ENCODE measurements at places on chromosomes 12 and 14.

DNA sequence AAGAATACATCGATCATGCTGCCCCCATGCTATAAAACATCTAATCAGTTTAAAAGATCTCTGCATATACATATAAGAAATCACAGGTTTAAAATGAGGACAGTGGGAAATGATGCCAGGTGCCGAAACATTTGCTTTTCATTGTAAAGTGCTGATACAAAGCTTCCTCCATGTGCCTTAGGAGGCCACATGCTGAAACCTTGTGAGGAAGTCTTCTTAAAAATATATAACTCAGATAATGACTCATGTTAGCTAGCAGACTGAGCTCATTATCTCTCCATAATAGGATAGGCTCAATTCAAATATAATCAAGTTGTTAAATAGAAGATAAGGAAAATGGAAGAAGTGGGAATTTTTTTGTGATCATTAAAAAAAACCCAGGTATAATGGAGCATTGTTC, 65.9 kb downstream of the RFX4 start:
- DNase-seq, result no peak

DNA sequence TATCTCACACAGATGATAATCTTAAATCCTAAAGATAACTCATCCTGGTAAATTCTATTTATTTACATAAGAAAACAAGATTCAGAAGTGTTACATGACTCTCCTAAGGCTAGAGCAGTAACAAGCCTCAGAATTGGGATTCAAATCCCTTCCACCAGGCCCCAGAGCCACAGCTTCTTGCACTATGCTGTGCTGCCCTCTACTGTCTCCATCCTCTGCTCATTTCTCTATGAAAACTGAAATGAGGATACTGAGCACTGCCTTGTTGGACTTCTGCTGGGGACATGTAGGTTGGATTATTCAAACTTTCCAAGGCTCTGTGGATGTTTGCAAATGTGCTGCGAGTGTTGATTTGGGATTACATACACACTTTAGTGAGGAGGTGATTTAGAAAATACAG, 23.5 kb upstream of the C12orf50 start:
- no peak for DNase-seq

- no peak for DNase-seq
These were observed 43.3 kb upstream of the MED13L start for GRCh38 chr12:116320791-116321217.

- DNase-seq, result no peak
These were observed 6.2 kb upstream of the WDR89 start for GRCh38 chr14:63647696-63648410.

- DNase-seq, result no peak
These were observed 89.5 kb downstream of the ALX1 start for GRCh38 chr12:85369365-85370154.

DNA sequence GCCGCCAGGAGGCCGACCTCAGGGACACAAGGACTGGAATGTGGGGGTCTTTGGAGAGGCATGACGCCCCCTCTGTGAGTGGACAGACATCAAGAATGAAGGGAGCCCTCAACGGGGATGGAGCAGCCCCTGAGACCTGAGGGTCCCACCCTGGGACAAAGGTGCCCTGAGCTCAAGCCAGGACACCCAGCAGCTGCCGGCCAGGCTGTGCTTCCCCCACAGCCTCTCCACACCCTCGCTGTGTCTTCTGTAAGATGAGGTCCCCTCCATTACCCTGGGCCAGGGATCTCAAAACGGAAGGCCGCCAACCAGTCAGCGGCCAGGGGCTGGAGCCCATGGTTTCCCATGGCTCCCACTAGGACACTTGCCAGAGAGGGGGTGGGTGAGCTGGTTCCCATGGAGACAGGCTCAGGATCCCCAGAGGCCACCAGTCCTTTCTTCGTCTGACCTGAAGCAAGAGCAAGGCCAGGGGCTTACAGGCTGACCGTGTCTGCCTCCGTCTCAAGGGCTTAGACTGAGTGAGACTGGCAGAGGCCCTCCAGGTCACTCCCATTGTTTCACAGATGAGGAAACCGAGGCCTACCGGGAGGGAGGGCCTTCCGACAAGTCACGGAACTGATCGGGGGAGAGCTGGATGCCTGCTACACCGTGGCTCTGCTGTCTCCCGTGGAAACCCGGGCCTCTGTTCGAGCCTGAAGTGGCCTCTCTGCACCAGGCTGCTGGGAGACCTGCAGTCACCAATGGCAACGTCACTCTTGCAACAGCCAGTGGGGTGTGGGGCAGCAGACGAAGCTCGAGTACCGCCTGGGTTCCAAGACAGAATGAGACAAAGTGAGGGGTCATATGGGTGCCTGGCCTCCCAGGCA, 91.7 kb upstream of the DIO3 start:
- no peak for DNase-seq

DNA sequence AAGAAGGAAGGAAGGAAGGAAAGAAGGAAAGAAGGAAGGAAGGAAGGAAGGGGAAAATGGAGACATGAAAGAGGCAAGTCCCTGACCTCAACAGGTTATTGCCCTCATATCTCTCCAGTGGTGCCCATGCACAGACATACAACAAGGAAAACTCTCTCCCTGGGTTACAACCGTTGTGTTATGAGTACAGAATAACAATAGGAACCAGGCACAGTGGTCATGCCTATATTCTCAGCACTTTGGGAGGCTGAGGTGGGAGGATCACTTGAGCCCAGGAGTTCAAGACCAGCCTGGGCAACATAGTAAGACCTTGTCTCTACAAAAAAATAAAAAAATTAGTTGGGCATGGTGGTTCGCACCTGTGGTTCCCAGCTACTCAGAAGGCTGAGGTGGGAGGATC, 139.4 kb upstream of the HMGA2 start:
- DNase-seq, result no peak

- no peak for DNase-seq
These were observed 48.3 kb downstream of the SPATS2 start for GRCh38 chr12:49415521-49415970.

DNA sequence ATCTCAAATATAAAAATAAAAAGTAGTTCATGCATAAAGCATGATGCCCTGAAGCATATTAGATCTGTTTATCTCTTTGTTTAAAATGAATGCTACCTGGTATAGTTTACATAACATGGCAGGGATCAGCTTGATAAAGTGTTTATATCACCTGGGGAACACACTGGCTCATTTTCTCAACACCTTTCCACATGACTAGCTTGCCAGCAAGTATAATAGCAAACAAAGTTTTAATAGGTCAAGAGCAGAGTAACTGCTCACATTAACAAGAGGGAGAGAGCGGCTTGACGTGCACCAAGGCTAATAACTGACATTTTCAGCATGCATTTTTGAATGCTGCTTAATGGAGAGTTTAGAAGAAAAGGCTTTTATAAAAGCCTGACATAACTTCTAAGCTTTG, 246.4 kb downstream of the EGLN3 start:
- no peak for DNase-seq

DNA sequence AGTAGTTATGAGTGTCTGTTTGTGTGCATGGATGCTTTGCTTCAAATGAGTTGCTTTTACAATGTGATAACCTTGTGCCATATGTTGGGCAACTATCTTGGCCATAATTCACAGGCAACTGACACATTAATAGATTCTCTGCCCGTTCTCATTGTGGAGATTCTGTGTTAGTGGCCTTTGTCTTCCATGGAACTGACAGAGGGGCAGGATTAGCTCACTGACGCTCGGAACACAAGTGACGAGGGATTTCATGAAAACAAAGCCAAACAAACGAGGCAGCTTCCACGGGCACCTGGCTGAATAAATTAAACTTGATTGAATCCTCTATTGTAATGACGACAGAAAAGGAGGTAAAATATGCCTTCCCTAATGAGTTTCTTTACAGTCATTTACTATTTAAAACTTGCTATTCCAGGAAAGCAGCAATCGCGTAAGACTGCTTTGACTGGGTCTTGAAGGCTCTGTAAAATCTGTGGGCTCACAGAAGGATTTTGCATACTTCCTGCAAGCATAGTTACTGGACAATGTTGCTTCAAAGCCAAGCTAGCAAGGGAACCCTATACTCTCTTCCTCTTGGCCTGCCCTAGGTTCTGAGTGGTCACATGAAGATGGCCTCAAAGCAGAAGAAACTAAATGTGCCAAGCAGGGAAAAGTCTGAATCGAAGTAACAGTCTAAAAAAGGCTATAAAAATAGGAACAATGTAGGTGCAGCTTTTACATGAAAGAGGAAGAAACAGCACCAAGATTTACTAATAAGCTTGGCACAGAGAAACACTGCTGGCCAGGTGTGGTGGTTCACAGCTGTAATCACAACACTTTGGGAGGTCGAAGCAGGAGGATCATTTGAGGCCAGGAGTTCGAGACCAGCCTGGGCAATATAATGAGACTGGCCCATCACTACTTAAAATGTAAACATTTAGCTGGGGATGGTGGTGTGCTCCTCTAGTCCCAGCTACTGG, 28.1 kb upstream of the SINHCAF start:
- no peak for DNase-seq

GRCh38 chr14:75513911-75514672, 8.2 kb upstream of the BATF start:
- DNase-seq, result no peak

DNA sequence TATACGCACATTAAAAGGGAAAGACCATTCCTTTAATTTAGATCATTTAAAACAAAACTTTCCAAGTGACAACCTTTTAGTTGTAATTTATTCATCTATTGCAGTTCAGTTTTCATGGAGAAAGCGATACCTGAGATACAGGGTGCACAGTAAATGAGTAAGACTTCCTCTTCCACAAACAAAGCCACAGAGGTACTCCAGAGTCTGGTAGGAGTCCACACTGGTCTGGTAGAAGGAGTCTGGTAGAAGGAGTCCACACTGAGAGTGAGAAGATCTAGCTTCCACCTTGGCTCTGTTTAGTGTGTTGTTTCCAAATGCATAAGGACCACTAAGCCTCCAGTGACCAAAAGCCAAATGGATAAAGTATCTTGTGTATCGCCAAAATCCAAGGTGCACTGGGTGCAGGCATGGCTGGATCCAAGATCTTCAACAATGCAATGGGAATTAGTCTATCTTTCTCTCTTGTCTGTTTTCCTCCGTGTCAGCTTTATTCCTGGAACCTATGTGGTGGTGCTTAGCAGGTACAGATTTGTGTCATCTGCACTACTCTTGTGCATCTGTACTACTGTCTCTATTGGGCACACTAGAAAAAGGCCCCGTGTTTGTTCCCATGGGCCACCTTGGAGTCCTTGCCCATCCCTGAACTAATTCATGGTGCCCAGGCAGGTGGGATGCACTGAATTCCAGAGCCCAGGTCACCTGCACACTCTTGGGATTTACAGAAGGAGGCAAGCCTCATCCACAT, 331.1 kb downstream of the BCL11B start:
- DNase-seq, result no peak

DNA sequence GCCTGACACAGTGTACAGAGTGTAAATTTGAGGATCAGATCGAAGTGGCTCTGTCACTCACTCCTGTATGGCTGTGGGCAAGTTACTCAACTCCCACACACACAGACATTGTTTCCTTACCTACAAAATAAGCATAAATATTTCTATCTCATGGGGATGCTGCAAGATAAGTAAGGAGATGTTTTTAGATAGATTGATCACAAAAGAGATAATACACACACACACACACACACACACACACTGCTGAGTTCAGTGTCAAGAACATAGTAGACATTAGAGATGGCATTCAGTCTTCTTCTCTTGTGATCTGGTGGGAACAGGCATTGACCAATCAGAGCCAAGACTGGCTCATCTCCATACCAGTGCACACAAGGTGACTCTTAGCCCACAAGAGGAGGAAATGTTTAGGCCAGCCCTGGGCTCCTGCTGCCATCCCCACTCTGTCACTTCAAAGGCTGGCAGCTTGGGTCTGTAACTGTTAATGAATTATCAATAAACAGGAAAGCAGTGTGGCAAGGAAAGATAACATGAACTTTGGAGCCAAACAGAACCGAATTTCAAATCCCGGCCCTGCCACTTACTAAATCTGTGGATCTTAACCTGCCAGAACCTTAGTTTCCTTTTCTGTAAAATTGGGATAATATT, 3.4 kb upstream of the RNASE8 start:
- no peak for DNase-seq

- no peak for DNase-seq
These were observed 691.4 kb upstream of the TBX3 start for GRCh38 chr12:115375186-115375991.

GRCh38 chr14:93855737-93856136, 67.5 kb upstream of the PRIMA1 start:
- DNase-seq, result no peak

GRCh38 chr14:24843494-24843893, 206.5 kb downstream of the STXBP6 start:
- no peak for DNase-seq

DNA sequence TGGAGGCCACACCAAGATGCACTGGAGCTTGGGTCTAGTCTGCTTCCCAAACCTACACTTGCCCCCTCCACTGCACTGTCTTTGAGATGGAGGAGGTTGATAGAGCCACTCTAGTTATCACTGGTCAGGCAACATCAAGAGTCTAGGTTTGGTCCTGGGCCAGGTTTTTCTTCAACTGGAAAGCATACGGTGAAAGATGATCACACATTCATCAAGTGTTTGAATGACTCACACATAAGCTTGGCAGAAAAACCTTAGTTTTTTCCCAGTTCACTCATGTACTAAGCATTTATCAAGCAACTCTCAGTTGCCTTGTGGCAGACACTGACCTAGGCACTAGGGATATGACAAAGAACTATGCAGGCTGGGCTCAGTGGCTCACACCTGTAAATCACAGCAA, 84.5 kb downstream of the PLEKHG3 start:
- no peak for DNase-seq

DNA sequence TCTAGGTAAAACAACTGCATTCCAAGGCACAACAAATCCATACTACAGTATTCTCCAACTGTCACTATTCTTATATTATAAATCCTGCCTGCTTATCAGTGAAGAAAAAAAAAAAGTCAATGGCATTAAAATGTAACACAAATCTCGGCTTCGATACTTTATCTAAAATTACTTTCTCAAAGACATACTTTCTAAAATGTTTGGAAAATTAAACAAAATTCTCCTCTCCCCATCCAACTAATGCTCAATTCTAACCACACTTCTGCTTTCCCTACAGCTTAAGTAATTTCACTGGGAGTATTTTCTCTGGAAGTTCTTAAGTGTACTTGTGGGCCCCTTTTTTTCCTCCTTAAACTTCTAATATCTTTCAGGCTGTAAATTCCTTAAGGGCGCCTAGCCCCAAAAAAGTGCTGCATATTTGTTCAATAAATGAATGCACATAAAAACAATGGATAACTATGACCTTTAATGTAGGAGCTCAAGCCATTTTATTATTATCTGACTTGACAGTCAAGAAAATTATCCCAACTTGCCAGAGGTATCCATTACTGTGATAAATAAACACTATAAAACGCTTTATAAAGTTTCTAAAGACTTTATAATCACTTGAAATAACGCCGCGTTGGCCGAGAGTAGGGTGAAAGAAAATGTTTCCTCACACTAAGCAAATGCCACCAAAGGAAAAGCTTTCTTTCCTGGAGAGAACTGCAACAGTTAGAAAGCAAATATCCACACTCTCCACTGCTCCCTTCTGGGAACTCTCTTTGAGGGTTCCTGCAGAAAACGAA, 977 bp downstream of the HEATR5A start:
- DNase-seq, result no peak
